ENCODE measurements at places on chromosomes 5 and 9.

DNA sequence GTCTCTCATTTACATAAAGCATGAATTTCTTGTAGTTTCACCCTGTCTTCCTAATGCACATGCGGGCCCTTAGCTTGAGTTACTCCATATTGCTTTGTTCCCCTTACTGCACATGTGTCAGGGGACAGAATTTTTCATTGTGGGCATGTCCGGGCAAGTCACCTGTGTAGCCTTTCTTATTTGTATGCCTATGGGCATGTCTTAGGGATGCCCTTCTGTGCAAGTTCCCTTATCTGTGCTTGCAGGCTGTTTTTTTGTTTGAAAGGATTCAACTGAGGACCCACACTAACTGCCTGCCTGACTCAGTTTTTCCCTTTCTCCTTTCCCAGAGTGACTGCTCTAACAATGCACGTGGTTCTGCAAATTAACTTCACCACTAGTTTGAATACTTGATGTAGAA is 161.7 kb downstream of the YTHDC2 start:
- no peak for DNase-seq

GRCh38 chr5:115313052-115313451 is 16.6 kb upstream of the CCDC112 start:
- no peak for DNase-seq

- no peak for DNase-seq
Measured at GRCh38 chr5:41509399-41510175, 814 bp downstream of the PLCXD3 start.

- DNase-seq, result no peak
Measured at GRCh38 chr9:116112236-116112635, 41.4 kb upstream of the PAPPA start.

GRCh38 chr9:71984403-71984802 is 73.0 kb downstream of the C9orf85 start:
- no peak for DNase-seq

DNA sequence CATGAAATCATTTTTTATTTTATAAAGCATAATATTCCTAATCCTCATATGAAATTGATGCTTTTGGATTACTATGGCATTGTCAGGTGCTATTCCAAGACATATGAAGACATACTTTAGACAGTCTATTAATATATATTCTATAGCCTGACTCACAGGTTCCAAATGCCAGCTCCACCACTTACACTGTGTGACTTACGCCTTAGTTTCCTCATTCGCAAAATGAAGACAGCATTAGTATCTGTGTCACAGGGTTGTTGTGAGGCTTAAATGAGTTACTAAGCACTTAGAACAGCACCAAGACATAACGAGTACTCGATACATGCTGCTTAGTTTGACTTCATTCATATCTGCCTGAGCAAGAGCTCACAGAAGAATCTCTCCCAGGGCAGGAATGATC is 132.2 kb upstream of the PTGER4 start:
- DNase-seq, result no peak

DNA sequence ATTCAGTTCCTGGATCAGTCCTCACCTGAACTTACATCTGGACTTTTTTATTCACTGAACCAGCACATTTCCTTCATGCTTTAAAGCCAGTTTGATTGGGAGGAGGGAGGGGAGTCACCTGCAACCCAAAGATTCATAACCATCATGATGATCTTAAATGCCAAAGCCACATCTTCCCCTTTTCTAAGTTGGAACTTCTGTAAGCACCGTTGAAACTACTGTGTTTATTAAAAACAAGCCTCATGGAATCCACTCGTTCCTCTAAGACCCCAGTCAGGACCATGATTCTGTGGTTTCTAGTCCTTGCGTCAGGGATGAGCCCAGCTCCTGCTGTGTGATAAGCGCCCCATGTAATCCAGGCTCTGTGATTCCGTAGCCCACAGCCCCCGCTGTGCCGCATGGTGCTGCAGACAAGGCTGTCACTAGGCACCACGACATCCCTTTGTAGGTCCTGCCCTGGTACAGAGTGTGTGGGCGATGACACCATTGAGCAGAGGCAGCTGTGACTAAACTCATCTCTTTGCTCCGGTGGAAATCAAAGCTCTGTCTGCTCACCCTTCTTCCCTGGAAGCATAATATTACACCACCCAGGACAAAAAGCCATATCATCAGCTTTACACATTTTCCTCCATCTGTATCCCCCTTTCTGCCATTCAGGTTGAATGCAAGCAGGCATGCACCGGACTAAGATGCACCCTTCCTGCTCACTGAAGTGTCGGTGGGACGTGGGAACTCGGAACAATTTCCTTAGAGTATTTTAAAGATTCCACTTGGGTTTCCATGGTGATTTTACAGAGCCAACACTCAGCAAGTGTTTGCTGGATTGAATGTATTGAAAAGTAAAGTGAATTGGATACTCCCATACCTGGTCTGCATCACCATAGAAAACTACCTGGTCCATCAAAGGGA is 132.0 kb upstream of the FSTL4 start:
- DNase-seq, result no peak

DNA sequence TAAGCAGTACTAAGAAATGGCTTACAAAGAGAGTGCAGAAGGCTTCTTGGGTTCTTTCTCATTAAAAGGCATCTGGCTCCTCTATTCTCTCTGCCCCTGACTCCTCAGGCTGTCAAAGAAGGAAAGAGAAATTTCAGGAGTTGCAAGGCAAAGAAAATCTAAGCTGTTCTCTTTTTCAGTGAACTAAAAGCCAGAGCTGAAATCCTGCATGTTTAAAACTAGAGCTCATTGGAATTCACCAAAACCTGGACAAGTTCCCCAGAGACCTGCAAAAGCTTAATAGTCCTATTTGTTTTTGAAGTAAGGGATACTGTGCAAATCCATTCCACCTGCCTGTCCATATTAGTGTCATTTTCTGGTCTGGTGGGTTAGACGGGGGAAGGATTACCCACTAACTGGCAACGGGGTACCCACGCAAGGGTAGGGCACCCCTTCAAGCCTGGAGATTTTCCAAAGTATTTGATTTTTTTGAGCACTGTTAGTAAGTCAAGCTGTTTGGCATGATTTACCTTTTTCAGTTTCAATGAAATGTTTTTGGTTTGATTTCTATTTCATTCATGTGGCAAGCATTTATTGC is 179.3 kb downstream of the FSTL4 start:
- DNase-seq, result no peak

Data from mucosa of gallbladder (tissue), 1 donor.